NCI-H1417 treated with DMSO at 0.1 percent for 48 hours (cell line): ENCODE measurements at places on chromosomes 4 and X.

DNA sequence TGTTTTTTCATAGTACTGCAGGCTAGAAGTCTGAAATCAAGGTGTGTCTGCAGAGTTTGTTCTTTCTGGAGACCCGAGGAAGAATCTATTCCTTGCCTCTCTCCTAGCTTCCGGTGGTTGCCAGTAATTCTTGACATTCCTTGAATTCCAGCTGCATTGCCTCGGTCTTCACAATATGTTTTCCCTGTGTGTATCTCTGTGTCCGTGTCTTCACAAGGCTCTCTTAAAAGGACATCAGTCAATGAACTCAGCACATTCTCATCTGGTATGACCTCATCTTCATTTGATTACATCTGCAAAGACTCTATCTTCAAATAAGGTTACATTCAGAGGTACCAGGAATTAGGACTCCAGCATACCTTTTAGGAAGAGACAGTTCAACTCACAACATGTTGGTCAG, 163.4 kb downstream of the BANK1 start:
- no peak for DNase-seq

DNA sequence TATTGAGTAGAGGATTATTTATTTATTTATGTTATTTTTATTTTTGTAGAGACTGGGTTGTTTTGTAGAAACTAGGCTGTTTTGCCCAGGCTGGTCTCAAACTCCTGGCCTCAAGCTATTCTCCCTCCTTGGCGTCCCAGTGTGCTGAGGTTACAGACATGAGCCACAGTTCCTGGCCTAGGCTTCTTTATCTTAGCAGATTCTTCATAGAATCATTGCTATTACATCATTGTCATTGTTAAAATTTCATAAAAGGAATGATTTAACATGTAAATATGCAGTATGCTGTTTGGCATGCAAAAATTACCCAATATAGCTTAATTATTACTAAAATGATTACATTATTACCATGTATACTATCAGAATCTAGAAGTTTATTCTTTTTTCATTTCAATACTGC, 24.2 kb downstream of the SULT1E1 start:
- no peak for DNase-seq

DNA sequence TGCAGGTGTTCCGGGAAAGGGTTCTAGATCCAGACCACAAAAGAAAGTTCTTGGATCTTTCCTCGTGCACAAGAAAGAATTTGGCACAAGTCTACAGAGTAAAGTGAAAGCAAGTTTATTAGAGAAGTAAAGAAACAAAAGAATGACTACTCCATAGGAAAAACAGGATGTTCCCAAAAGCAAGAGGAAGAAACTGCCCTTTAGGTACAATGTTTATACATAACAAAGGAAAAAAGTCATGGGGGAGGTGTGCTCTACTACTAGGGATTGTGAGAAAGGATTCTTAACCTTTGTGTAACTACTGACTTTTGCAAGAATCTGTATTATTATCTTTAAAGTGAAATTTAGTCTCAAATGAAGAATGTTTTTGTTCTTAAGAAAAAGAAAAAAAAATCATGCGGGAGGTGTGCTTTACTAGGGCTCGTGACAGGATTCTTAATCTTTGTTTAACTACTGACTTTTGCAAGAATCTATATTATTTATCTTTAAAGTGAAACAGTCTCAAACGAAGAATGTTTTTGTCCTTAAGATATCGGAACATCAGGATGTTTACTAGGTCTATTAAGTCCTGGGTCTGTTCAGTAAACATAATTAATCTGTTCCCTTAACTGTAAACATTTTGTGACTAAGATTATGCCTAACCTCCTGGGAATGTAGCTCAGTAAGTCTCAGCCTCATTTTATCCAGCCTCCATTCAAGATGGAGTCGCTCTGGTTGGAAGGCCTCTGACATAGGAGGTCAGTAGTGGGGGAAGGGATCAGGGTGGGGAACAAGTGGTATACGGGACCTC, 110.4 kb upstream of the BEND4 start:
- DNase-seq: no peak

GRCh38 chrX:130714135-130714534, 188.9 kb downstream of the ENOX2 start:
- no peak for DNase-seq

GRCh38 chr4:29058531-29058930, 1661.6 kb upstream of the PCDH7 start:
- DNase-seq: no peak

GRCh38 chrX:63686878-63687714, 97.9 kb downstream of the ARHGEF9 start:
- no peak for DNase-seq

GRCh38 chr4:42594888-42595287, 62.0 kb downstream of the ATP8A1 start:
- DNase-seq: no peak

DNA sequence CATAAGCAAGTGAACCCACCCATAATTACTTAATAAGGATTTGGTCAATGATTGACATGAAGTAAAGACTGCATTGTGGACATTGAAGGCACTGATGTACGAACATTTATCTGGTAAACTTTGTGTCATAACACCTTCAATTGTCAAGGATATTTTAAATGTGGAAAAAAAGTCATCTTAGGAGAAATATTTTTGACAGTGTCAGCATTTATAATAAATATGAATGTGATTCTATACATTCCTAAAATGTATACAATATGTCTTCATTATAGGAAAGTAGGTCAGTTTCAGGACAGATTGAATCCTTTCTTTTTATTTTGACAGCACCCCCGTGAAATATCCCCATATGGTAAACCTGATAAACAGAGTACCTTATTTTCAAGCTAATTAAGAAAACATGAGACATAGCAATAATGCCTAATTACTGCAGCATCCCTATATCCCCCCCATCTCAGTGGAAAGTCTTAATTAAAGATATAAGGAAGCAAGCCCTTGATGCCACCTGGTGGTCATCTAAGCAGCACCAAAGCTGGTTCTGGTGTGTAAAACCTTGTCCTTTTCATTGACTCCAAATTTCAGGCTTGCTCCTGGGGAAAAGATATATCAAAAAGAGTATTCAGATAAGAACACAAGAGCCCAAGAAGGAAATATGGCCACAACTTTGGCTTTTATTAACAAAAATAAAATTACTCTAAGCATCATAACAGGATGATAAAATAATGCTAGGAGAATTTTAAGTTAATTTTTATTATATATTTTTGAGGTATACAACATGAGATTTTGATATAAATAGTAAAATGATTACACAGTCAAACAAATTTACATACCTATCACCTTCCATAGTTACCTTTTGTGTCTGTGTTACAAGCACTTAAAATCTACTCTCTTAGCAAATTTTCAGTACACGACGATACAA, 379.7 kb downstream of the TLL1 start:
- no peak for DNase-seq

GRCh38 chrX:130170752-130171445, 863 bp upstream of the RAB33A start:
- peak; percentile 32 for DNase-seq

- DNase-seq: no peak
Observed at GRCh38 chr4:123060039-123060770, 137.8 kb upstream of the NUDT6 start.
